KG1 (cell line): ENCODE measurements at places on chromosomes 16 and 17.

GRCh38 chr17:51461578-51462004 lies 201.2 kb downstream of the UTP18 start:
- DNase-seq: no peak

DNA sequence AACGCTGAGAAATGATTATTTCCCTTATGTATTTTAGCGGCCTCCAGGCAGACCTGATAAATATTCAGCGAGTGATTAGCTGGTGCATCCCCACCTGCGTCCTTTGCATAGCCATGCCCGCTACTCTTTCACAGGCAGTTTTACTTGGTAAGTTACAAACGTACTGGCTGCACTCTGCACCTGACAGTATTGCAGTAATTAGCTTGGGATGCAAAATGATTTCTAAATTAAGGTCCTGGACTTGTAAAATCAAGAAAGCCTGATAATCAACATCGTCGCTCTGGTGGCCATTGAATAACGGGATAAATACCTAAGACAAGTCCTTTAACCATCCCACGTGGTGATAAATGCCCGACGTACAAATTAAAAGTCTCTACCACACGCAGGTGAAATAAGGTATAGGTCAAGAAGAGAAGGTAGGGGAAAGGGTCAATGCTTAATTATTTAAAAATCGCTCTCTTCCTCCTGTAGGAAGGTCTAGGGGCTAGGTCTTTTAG lies 998 bp upstream of the PRKCA start:
- no peak for DNase-seq

- DNase-seq: no peak
Observed at GRCh38 chr16:83054283-83054682, 427.5 kb downstream of the CDH13 start.

DNA sequence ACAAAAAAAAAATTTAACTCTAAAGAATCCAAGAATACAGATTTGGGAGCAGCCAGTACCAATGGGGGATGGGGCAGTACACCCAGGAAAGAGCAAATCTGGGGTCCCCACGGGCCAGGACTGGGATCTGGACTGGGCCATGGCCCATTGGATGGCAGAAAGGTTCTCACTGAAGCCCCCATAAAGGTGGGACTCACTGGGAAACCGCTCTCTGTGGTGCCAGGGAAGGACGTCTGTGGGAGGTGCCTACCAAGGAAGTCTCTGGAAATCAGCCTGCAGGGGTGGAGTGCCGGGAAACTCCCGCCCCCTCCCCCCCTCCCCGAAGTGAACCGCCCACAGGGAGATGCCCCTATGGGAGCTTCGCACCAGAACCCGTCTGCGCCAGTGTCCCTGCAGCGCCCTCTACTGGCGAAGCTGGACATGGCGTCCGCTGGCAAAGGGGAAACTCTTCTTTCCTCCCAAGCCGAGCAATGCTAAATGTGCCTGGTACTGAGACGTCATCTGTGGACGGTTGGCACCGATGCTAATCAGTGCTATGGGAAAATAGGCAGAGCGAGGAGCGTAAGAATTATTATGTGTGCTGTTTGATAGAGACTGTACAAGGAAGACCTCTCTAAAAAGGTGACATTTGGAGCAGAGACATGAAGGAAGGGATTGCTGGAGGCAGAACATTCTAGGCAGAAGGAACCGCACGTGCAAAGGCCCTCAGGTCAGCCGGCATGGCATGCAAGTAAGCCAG lies 671.1 kb downstream of the WWOX start:
- peak; percentile 45 for DNase-seq

DNA sequence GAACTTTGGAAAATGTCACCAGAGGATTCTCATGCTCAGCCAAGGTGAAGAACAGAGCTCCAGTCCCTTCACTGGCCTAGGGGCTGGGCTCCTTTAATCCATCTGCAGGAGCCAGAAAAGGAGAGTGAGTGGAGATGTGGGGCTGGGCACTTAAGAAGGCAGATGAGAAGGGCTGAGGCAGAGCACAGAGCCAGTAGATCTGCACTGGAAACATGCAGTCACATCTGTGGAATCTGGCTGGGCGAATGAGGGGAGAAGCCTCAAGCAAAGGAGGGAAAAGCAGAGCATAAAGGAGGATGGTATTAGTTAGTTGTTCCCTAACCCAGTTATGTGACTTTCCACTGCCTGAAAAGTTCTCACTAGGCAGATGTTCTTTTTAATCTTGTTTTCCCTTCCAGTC lies 50.4 kb upstream of the BCAR1 start:
- no peak for DNase-seq

DNA sequence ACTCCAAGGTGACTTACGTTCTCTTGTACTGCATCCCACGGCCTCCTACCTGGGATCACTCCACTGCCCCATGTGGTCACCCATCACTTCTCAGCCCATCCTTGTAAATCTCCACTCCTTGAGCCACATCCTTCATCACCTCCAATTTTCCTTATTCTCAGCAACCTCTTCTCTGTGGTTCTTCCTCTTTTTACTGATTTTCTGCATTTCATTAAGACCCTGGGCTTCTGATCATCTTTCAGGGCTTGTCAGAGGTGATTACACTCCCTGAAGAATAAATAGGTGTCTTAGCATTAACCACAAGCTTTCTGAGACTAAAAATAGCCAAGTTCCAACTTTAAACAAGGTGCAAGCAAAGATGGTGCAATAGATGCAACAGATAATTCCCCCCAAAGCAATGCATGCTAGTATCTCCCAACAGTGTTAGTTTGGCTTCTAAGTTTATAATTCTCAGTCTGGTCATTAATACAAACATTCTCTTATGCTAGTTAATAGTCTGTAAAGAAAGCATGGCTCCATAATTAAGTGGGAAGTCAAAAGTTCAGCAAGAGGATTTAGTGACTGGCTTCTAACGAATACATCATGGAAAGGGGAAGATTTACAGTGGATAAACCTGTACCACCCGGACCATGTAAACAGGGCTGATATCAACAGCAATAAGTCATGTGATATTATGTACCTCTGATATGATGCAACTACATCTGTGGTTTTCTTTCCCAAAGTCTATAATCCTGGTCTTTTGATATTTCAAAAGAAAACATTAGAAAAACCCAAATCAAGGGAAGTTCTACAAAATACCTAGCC lies 47.4 kb upstream of the FOXJ1 start:
- no peak for DNase-seq

DNA sequence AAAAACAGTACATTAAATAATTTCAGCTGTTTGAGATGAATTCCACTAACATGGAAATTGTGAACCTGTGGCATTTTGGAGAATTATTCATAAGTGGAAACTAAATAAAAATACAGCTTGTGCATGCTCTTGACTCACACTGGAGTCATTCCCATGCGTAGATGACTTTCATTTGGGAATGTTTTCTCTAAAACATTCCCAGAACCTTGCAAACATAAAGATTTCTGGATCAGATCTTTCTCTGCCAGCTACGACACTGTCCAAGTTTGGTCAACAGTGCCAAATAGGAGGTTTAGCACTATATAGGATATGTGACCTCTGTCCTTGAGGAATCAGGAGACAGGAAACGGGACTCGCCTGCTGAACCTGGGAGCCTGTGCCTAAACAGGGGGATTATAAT lies 400.9 kb downstream of the SLC39A11 start:
- DNase-seq: no peak

GRCh38 chr17:17144916-17145665 lies 61.0 kb downstream of the PLD6 start:
- no peak for DNase-seq

DNA sequence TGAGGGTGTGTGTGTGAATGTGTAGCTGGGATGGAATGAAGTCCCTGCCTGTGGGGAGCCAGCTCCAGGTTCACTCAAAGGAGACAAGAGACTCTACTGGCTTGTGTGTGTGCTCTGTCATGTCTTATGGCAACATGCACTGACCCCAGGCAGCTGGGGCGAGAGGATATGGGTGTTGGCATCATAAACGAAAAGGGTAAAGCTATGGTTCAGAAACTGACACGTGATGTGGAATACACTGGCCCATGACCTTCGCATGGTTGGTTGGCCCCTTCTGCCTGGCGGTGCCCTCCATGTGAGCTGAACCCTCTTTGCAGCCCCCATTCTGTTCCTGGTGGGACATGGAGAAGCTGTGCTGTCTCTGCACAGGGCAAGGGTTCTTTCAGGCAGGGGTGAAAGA lies 21.9 kb downstream of the ZNF750 start:
- DNase-seq: no peak

GRCh38 chr17:46171939-46172338 lies 21.3 kb downstream of the KANSL1 start:
- no peak for DNase-seq

DNA sequence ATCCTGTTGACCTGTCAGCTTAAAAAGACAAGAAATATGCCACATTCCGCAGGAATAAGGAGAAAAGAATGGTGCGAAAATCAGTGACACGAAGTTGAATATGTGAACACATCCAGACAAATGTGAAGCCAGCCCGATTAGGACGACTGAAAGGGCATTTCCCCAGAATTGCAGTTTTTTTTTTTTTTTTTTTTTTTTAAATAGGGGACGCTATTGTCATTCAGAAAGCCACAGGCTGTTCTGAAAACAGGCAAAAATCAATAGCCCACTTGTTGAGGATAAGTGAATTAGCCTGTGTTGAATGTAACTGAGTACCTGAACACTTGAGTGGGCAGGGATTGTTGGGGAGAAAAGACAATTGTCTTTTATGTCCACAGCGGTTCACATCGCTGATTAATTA lies 507.1 kb downstream of the WWOX start:
- no peak for DNase-seq

GRCh38 chr17:78170692-78171590 lies 2.6 kb downstream of the SYNGR2 start:
- no peak for DNase-seq

GRCh38 chr16:84836234-84836647 lies 16.5 kb downstream of the CRISPLD2 start:
- DNase-seq: no peak

DNA sequence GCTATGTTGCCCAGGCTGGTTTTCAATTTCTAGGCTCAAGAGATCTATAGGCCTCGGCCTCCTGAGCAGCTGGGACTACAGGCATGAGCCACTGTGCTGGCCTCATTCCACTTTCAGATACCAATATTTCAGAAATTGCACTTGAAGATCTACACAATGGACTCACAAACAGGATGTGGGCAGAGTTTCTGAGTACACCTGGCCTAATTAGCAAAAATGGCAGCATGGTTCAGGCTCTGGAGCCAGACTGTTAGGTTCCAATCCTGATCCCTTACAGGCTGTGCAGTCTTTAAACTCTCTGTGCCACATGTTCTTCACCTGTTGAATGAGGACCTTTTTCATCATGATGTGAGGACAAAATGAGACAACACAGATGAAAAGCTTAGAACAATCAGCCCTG lies 32.2 kb downstream of the RNF157 start:
- DNase-seq: no peak

- DNase-seq: no peak
Observed at GRCh38 chr16:67283826-67284555, 4.7 kb downstream of the PLEKHG4 start.

- no peak for DNase-seq
Observed at GRCh38 chr17:59634632-59635541, 15.2 kb downstream of the CLTC start.

GRCh38 chr16:69463876-69464275 lies 39.5 kb downstream of the CYB5B start:
- DNase-seq: no peak

DNA sequence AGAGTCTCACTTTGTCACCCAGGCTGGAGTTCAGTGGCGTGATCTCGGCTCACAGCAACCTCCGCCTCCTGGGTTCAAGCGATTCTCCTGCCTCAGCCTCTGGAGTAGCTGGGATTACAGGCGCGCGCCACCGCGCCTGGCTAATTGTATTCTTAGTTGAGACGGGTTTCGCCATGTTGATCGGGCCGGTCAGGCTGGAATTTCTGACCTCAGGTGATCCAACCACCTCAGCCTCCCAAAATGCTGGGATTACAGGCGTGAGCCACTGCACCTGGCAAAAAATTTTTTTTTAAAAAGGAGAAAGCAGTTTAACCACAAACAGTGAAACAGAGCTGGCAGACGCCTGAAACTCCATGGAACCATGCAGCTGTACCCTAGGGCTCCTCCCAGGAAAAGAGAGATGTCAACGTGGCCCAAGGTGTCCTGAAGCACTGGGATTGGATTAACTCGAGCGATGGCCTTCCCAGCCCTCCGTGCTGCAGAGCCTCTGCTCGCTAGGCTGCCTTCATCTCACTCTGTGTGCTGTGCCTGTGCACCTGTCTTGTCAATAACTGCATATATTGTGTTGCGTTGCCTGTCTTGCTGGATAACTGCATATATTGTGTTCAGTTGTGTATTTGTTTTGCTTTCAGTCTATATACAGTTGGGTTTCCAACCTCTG lies 29.6 kb upstream of the FOXK2 start:
- no peak for DNase-seq

- DNase-seq: no peak
Observed at GRCh38 chr17:5588584-5588983, 4.3 kb upstream of the NLRP1 start.

DNA sequence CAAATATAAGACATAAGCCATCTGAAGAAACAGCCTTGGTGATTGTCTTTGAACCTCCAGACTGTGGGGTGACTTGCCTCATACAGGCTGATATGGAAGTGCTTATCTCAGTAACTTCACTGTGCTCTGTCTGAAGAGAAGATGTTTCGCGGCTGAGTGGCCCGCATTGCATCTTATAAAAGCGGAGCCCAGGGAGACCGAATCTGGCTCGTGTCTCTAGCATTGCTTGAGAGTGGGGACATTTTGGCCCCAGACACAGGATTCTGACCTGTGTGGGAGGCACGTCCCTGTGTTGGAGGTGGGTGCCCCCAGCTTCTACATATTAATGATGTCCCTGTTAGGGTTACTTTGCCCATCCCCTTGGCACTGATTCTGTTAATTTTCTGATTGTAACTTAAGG lies 66.4 kb downstream of the METRNL start:
- no peak for DNase-seq

- DNase-seq: peak; percentile 44
Observed at GRCh38 chr16:50721549-50722404, 20.1 kb upstream of the CYLD start.

DNA sequence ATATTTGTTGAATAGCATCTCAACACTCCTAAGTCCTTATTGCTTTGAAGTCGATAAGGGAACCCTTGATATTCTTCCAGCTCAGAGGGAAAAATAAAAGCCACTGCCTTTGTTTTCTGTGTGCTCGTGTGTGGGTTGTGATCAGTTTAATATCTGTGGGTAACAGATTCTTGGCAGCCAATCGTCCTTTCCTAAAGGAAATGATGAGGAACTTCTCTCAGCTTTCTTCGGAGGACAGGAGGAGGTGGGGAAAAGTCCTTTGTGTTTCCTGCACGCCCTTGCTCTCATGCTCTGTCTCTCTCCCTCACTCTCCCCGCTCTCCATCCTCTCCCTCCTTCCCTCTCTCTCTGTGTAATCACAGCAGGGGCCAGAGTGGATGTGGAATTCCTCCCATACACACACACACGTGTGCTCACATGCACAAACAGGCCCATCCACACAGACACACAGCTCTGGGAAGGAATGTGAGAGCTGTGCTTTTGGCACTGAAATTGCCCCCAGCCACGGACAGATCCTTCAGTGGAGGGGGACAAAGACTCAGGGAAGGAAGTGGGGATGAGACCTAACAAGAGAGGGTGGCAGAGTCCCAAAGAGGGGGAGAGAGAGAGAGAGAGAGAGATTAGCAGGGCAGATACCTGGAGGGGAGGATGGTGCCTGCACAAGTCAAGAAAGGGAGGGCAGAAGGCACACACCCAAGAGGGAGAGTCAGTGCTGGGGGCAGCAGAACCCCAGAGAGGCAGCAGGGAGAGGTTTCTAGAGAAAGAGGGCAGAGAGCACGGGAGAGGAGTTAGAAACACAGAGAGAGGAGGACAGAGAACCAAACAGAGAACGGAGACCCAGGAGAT lies 83.5 kb upstream of the PLCG2 start:
- no peak for DNase-seq

GRCh38 chr16:57270221-57271062 lies 14.0 kb downstream of the PLLP start:
- DNase-seq: no peak

- no peak for DNase-seq
Observed at GRCh38 chr16:17307504-17307903, 163.3 kb downstream of the XYLT1 start.
